ENCODE measurements at places on chromosomes 13 and 19.

DNA sequence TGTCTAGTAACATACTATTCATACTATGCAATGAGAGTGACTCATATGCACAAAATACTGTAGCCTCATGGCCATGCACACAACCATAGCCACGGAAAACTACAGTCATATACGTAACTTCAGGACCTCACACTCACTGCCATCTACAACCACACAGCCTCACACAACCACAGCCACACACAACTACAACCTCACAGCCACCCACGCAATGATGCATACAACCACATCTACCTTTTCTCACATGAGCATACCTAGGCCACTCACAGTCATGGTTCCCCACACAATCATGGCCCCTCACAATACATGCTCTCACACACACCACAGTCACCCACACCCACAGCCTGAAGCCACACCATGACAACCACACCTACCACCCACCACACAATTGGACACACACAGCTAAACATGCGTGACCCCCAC, 8.7 kb upstream of the TNFSF14 start:
- DNase-seq, result peak; percentile 70

DNA sequence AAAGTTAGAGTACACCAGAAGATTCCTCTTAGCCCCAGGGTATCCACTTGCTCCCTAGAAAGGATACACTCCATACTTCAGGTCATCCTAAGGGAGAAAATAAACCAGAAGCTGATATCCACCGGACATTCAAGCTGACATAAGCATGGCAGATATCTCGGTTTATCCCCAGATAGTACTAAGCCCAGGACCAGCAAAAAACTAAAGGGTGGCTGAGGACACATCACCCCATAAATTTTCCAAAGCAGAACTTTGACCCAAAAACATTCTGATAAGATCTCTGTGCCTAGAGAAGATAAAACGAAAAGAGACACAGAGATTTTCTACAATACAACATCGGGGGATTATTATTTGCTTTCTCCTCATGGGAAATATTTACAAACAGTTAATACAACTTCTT, 13.9 kb upstream of the ZNF431 start:
- DNase-seq, result no peak

DNA sequence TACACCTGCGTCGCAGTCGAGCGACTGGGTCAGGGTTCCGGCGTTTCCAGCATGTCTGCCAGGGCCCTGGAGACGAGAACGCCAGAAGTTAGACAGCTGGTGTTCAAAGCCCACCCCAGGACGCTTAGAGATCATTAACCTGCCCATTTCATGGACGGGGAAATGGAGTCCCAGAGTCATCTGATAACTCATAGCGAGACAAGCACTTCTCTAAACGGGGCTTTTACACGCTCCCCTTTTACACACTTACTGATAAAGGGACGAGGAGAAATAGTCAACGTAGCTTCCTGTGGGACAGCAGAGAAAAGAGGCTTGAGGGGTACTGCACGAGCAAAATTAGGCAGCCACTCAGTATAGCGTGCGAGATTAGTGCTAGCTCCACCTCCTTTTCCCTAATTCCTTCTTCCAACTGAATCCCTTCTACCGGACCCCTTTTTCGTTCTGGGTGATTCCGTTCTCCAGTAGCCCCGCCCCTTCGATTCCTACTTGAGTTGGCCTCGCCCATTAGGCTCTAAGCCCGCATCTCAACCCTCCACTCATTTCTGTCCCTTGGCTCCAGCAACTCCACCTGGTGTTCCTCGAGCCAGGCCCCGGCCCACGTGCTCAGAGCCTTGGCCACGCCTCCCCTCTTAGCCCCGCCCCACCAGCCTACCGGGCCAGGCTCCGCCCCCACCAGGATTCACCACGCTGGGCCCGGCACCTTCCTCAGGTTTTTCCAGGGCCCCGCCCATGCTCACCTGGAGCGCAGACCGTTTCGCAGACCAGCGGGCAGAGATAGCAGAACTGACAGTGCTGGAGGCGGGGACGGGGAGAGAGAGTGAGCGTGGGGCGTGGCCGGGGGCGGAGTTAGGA, 3.7 kb downstream of the HRC start:
- no peak for DNase-seq

DNA sequence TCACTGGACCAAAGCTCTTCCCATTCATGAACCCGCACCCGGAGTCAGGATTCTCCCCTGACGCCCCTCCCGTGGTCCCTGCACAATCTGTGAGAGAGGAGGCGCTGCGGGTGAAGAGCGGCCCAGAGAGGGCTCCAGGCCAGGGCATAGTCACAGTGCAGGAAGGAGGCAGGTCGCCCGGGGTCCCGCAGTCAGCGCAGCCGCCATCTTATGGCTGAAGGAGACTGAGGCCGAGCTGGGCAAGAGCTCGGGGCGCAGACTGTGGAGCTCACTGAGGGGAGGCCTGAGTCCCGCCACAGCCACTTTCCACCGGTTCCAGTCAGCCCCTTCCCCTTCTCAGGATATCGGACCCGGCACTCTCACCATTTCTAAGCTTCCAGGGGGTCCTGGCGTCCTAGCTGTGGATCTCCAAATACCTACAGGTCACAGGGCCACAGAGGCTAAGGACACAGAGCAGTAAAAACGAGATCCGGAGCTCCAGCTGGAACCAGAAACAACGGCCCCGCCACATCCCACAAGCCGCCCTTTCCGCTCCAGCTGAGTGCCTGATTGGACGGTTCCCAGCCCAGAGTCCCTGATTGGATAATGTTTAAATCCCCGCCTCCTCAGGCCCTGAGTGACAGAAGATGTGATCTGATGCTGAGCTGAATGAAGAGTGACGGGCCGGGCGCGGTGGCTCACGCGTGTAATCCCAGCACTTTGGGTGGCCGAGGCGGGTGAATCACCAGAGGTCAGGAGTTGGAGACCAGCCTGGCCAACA, at the start of gene ZNF99:
ZNF99 (minus strand) TSS at position 501 of the 760 bp plus-strand sequence; CDS start at position 366, 135 bp downstream.
- no peak for DNase-seq

DNA sequence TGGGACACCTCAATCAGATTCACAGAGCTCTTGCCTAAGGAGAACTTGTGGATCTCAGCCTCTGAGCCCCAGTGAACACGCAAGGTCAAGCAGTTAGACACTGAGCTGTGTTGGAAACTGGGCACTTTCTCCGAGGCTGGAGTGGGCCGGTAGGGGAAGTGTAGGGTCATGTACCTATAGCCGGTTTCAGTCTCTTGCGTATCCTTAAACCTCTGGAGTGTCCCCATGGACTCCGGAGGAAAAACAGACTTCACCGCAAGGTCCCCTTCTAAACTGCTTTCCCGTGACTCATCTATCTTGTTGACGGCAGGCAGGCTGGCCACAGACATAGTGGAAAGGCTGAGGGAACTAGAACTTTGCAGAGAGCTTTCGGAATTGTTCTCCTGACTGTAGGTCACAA, 11.3 kb downstream of the IQCN start:
- DNase-seq, result no peak

DNA sequence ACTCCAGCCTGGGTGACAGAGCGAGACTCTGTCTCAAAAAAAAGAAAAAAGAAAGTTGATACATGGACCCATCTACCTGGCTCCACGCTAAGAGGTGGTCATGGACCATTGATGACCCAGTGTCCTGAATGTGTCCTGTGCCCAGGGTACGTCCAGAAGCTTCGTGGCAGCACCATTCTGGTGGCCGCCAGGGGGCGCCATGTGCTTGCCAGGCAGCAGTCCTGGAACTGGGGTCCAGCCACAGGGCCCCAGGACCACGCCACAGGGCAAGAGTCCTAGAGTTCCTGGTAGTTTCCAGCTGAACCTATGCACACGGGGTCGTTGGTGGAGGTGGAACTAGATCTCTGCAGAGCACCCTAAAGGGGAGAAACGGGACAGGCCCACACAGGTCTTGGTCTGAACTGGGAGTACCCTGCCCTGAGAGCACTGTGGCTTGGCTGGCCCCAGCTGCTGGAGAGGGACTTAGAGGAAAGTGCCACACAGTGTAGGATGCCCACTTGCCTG, 19.9 kb upstream of the FBXO27 start:
- DNase-seq, result peak; percentile 20

DNA sequence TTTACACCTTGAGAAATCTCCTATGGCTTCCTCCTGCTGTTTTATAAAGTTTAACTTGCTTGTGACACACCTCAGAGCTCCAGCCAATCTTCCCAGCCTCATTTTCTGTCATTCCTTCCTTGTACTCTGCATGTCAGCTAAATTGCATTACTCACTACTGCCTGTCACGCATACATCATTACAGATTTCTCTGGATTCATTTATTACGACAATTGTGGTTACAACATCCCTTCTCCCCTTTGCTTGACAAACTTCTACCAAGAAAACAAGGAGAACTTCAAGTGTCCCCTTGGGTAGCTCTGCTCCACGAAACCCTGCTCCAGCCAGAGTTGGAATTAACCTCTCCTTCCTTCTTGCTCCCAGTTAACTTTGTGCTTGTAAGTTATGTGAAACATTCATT, 22.0 kb upstream of the GPR18 start:
- no peak for DNase-seq

DNA sequence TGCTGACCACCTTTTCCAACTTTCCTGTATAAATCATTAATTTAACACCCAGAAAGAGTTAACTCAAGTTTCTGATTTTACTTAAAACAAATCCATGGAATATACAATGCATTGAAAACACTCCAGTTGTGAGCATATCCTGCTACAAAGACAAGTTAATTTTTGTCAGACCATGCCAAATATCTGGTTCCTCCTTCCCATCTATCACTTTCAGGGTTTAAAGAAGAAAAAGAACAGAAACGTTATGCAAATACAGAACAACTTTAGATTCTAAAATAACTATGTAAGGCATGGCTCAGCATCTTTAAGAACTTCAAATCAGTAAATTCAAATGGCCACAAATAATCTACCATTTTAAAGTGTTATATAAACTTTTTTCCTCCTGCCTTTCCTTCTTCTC, 14.9 kb downstream of the MRPS31 start:
- DNase-seq, result no peak

GRCh38 chr19:44662691-44663385, 8.4 kb upstream of the CEACAM19 start:
- DNase-seq, result no peak

DNA sequence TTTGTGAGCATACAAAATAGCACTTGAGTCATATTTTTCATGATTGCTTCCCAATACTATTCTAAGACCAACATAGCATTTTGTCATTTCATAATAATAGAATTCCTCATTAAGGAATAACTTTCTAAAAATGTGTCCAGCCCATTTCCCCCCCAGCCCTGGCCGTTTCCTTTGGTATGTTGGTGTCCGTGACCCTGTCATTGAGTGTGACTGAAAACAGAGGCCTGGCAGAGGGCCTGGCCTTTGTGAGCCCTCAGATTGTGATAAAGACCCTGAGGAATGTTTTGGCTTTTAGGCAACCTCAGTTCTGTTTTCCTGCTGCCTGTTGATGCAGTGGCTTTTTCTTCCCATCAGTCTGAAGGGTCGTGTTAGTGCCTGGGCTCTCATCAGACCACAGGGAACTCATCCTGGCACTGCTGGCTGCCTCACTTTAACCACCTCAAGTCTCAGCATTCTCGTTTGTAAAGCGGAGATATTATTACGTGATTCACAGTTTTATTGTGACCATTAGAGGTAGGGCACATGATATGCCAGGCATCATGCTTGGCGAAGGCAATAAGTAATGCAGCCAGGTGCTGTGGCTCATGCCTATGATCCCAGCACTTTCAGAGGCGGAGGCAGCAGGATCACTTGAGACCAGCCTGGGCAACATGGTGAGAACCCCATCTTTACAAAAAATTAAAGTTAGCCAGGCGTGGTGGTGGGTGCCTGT, 13.8 kb downstream of the SPINT2 start:
- no peak for DNase-seq

- no peak for DNase-seq
These were observed 212.8 kb upstream of the KLF12 start for GRCh38 chr13:74346960-74347359.

- no peak for DNase-seq
These were observed 48.5 kb downstream of the NBEA start for GRCh38 chr13:34990399-34991214.

DNA sequence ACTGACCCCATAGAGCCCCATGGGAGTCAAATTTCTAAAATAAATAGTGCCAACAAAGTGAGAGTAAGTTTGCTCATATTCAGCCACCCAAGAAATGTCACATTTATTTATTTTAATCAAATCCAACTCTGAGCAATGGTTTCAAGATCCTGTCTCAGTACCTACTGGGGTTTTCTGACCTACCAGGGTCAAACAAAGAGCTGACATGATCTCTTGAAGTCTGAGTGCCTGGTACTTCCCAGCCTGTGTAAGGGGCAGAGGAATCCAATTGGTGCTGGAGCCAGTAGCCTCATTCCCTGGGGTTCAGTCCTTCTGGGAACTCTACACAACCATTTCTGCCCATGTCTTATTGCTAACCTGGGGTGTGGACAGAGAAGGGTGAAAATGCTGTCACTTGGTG, 104.6 kb upstream of the SERP2 start:
- DNase-seq, result no peak

DNA sequence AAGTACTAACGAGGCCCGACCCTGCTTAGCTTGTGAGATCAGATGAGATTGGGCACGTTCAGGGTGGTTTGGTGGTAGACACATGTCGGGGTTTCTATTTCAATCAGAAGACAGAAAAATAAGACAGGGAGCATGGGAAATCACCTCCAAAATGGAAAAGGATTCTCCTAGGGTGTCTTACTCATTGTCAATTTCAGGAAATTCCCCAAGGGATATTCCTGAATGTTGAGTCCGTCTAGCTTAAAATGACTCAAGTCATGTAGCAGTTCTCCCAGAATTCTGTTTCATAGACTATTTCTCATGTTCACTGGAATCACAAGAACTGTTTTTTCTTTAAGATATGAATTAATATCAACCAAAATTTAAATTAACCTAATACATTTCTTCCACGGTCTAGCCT, 380.1 kb downstream of the EFNB2 start:
- no peak for DNase-seq

- DNase-seq, result peak; percentile 41
These were observed 11.9 kb upstream of the GDF15 start for GRCh38 chr19:18373892-18374629.

GRCh38 chr13:92259523-92259922, 861.1 kb downstream of the GPC5 start:
- DNase-seq, result no peak

DNA sequence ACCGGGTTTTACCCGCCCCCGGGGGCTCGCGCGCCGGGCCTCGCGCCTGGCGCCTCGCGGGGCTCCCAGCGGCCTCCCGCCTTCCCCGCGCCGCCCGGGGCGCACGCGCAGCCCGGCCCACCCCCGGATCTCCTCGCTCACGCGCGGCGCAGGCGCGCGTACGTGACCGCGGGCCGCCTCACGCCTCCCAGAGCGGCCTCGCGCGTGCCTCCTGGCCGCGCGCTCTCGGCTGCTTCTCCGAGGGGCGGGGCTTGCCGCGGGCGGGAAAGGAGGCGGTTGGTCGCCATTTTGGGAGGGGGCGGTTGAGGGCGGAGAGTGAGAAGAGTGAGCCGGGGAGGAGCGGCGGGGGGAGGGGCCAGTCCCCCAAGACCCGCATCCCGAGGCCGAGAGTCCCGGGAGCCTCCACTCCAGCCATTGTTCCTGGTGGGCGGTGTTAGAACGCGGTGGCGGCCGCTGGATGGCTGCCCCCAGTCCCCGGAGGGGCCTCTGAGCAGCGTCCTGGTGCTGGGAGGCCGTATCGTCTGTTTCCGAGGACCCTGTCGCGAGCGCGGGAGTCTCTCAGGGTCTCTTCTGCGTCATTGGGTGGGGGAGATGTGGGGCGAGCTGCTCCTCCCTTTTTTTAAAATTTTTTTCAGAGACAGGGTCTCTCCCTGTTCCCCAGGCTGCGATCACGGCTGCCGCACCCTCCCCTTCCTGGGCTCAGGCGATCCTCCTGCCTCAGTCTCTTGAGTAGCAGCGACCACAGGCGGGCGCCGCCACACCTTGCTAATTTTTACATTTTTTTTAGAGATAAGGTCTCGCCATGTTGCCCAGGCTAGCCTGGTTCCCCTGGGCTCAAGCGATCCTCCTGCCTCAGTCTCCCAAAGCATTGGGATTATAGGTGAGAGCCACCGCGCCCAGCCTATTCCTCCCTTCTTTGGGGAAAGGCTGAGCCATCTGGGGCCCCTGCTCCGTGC, at the start of gene ZNF541:
ZNF541 (minus strand) TSS at position 78 of the 956 bp plus-strand sequence. CDS start 17,292 bp downstream, outside the sequence.
- peak; percentile 79 for DNase-seq
